ENCODE measurements at places on chromosomes 2 and 18.

- no peak for DNase-seq
Measured at GRCh38 chr18:48769006-48769636, 181.6 kb downstream of the SMAD7 start.

GRCh38 chr2:206069417-206069816, 16.6 kb downstream of the INO80D start:
- no peak for DNase-seq

GRCh38 chr18:66078925-66079800, 328.4 kb downstream of the CDH7 start:
- no peak for DNase-seq

GRCh38 chr2:60485055-60485454, 68.4 kb downstream of the BCL11A start:
- DNase-seq = no peak

GRCh38 chr2:182220998-182221397, 205.8 kb downstream of the PDE1A start:
- DNase-seq = no peak

DNA sequence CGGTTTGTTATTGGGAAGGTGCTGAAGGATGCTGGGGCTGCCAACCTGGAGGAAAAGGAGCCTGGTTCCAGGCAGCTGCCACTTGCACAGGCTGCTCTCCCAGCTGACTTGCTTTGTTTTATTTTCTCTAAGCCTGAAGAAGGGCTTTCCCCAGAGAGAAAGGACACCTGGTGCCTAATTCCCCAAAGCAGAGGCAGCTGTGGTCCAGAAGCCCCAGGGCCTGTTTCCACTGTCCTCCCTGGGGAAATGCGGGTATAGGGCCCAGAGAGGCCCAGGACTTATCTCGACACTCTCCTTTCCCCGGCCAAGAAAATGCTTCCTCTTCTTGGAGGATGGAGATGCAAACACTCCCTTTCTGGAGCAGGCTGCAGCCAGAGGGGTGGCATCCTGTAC, 30.1 kb downstream of the INO80C start:
- no peak for DNase-seq

DNA sequence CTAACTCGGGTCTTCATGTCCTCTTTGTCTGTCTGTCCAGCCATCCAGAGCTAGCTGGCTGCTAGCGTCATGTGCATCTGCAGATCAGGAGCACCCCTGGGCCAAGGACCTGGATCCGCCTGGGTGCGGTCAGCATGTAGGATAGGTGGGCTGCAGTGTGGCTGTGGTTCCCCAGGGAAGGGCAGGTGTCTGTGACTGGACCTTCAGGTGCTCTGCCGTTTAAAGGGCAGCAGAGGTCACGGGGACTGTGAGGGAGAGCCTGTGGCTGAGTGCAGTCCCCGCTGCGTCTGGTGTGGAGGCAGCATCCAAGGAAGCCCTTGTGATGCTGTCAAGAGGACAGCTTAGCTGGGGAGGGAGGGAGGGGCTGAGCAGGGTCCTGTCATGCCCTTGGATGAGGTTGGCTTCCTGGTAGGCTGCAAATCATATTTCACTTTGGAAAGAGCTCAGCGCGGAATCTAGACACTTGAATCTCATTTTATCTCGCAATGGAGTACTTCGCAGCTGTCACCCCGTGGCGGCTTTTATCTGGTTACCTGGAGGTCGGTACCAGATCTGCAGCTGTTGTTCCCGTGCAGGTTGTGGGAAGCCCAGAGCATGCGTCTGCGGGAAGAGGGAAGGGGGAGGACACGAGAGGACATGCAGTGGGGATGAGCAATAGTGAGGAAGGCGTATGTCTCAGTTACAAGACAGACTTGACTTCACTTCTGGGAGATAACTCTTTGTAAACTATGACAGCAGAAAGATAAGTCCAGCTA, 5.9 kb upstream of the RALB start:
- DNase-seq = no peak

GRCh38 chr2:120477831-120478481, 132.0 kb downstream of the INHBB start:
- DNase-seq = no peak

- DNase-seq = no peak
Measured at GRCh38 chr2:201999279-201999678, 34.4 kb upstream of the FZD7 start.

DNA sequence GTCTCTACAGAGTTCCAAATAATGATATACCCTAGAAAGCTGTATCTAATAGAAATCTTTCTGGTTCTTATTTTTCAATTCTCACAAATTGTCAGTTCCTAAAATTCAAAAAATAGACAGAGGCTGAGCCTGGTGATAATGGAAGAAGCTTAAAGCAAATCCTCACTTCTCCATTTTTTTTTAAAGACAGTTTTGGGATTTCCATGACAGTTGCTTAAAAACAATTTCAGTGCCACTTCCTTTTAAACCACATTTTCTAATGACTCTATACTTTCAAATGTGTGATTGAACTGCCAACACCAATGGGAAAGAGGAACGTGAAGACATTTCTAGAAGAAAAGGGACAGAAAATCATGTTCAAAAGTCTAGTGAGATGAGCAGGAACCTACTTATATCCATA, 4.0 kb downstream of the GKN2 start:
- DNase-seq = no peak

GRCh38 chr18:36314754-36315153, 17.2 kb downstream of the FHOD3 start:
- DNase-seq = no peak

DNA sequence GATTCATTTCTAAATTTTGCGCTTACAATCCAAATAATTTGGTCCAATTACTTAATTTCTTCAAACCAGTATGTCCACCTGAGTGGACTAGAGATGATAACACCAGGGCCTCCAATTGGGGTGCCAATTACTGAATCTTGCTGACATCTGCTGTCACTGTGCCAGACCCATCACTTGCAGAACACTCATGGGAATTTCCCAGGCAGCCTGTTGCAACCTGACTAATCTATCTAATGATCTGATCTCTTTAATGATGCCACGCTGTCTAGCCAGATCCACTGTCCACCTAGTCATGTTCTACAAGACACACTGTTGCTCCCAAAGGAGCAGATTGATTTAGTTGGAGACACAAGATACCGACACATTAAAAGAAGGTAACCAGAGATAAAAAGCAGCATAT, 11.8 kb upstream of the LRP1B start:
- no peak for DNase-seq

DNA sequence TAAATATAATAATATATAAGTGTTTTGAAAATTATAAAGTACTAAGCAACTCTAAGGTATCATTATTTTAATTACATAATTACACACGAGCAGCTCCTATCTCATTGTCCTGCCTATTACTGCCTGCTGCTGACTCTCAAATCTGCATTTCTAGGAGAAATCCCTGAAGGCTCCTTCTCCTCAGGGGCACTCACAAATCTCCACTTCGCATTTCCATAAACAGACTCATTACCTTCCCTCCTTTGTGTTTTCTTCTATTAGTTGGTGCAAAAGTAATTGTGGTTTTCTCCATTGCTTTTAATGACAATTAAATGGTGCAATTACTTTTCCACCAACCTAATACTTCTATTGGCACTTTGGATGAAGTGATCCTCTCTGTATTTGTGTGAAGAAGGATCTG, 135.0 kb upstream of the HNMT start:
- no peak for DNase-seq

- DNase-seq = no peak
Measured at GRCh38 chr2:104028061-104028460, 825.9 kb upstream of the POU3F3 start.

- DNase-seq = no peak
Measured at GRCh38 chr18:10476338-10476791, 21.9 kb downstream of the APCDD1 start.

GRCh38 chr18:8609659-8610458, 622 bp downstream of the RAB12 start:
- no peak for DNase-seq

- DNase-seq = no peak
Measured at GRCh38 chr2:48138898-48139297, 232.6 kb upstream of the FBXO11 start.

DNA sequence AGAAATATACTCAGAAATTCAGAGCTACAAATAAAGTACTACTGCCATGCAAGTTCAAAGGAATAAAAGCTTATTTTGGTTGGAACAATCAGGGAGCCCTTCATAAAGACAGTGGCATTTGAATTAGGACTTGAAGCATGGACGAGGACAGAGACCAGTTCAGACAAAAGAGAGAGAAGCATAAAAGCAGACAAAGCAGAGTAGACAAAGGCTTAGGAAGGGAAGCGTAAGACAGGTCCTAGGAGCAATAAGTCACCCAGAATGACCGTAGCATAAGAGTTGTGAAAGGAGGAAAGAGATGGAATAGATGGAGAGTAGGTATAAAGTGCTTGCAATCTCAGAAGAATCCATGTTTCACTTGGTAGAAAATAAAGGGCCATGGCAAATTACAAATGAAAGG, 14.0 kb downstream of the PDE1A start:
- no peak for DNase-seq

GRCh38 chr2:148218326-148219075, 197.6 kb downstream of the MBD5 start:
- no peak for DNase-seq

- DNase-seq = no peak
Measured at GRCh38 chr2:17550907-17551306, 10.4 kb downstream of the VSNL1 start.

DNA sequence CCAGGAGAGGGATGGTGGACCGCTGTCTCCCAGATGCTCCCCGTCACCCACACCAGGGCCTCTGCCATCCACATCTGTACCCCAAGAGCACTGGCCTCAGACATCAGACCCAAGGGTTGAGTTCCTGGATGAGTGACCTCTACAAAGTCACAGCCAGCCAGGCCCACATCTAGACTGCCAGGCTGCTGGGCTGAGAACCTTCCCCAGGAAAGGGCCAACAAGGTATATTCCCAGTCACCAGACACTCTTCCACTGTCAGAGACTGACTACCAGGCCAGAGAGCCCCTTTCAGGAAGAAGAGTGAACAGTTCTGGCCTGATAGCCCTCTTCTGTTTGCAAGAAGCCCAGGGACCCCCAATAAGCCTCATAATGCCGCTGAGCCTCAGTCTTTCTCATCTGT, 44.3 kb downstream of the C1QL2 start:
- DNase-seq = no peak

DNA sequence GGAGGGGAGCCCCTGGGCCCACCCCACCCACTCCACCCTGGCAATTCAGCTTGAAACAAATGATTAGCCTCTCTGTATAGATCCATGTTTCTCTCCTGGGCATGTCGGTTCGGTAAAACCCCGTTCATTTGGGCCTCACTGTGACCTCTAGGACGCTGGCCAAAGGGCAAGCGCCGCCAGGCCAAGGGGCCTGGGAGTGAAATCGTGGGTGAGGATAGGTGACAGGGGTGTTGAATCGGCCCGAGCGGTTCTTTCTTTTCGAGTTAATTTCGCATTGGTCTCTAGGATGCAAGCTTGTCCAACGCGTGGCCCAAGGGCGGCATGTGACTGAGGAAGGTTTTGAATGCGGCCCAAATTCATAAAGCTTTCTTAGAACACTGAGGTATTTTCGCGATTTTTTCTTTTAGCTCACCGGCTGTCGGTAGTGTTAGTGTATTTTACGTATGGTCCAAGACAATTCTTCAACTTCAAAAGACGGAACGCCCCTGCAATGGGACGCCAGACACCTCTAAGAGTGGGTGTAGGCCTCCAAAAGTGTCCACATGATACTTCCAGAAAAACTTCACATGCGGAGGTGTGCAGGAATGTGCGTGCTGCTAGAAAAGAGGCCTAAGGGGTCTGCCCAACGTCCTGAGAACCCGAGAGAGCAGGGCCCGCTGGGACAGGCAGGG, 9.8 kb upstream of the ARID5A start:
- DNase-seq = no peak

- DNase-seq = no peak
Measured at GRCh38 chr2:193943406-193943960, 1713.5 kb upstream of the SLC39A10 start.

DNA sequence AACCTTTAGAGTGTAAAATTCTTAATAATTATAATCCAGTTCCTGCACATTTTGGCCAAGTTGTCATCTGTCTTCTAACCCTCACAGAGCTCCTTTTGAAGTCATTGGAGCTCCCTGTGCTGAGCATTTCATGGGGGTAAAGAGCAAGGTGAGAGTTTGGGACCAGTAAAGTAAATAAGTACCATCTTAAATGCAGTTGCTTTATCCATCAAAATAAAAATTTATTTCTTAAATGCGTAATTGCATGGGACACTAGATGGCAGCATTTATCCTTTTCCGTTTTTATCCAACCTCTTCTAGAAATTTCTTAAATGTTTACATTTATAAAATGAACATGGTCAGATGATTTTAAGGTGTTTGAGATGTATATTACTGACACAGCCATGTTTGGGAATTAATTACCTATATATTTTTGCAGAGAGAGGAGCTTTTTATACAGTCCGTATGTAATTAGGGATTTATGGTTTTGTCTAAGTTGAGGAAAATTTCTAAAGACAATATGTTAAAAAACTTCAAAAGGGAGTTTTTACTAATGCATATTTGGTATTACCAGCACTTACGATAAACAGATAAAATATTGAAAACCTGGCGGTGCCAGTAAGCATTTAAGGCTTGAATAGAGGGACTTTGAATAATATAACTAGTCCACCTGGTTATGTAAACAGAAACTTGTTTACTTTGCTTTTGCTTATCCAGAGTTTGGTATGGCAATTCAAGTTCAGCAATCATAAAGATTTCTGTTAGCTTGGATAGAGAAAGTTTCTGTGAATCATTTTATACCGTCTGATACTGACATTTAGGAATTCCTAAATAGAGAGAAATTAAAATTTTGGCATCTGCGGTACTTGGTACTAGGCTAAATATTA, 54.5 kb downstream of the ACSL3 start:
- no peak for DNase-seq

GRCh38 chr18:32438173-32438572, 32.5 kb downstream of the GAREM1 start:
- no peak for DNase-seq

Data from sciatic nerve (tissue), 2 donors.